ENCODE measurements at places on chromosomes 12 and 14. TPM values are rescaled to one million over a fixed set of nuclear protein-coding genes. Genes with fewer than 3 reads are reported as not detected.

DNA sequence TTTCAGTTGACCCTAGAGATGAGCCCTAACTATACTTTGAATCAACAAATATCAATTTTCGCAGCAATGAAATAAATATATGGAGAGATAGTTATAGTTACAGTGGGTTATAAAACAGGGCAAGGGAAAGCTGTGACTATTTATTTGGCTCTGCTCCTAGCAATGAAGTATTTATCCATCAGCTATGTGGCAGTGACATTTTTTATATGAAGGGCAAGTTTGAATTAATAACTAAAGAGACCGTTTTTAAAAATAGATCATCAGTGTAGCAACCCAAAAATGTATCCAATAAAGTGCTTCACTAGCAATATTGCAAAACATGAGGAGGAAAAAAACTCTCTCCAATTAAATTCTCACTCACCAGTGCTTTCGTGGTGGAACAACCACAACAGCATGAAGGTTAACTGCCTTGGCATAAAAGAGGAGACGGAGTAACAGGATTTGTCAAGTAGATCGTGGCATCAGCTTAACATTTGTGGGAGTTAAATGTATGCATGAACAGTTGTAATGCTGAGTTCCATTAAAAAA lies 58.1 kb upstream of the NUDT4 start:
- DNase-seq, result no peak
- H3K27ac ChIP-seq, result no peak overlapping the region
- no peak overlapping the region for H3K4me3 ChIP-seq
- H3K27me3 ChIP-seq, result no peaks in the 10 kb centered on the region
- no peaks in the 10 kb centered on the region for H3K36me3 ChIP-seq

- DNase-seq, result no peak
- no peaks in the 10 kb centered on the region for H3K27me3 ChIP-seq
- peaks cover 10% of the 10 kb centered on the region for H3K36me3 ChIP-seq
- H3K27ac ChIP-seq, result peak overlapping the region; percentile 85
- no peak overlapping the region for H3K4me3 ChIP-seq
Observed at GRCh38 chr14:69662636-69663299, 51.4 kb downstream of the SUSD6 start.

DNA sequence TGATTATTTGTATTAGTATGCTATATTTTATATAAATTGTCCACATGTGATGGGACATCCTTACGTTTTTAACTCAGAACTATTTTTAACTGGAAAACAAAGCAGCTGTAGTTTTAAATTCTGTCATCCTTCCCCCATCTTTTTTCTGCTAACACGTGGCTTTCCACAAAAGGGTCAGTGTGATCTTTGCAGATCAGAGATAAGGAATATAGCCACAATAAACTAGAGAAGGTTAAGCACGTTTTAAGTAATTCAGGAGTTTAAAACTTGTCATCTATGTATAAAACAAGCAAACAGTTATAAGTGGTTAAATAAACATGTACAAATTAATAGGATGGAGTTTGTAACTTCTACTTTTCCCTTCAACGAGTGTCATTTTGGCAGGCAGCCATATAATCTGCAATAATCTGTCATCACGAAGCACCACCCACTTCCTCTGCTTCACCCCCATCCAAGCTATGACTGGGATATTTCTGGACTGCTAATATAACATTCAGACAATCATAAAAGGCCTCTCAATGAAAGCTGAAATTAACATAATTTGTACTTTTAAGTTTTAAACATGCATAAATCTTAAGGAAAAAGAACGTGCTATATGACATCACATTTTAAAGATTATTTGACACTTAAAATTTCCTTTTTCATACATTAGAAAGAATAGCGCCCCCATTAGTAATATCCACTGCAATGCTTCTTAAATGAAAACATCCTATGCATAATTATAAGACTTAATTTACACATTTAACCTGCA lies 15.3 kb downstream of the TAOK3 start:
- H3K4me1 ChIP-seq, result peaks cover 14% of the 10 kb centered on the region
- H3K27ac ChIP-seq, result peak overlapping the region; percentile 32
- DNase-seq, result no peak
- H3K36me3 ChIP-seq, result no peaks in the 10 kb centered on the region

GRCh38 chr12:118060301-118061010 lies 523 bp downstream of the WSB2 start:
- H3K36me3 ChIP-seq, result no peaks in the 10 kb centered on the region
- H3K4me1 ChIP-seq, result peaks cover 38% of the 10 kb centered on the region
- DNase-seq, result peak; percentile 59
- H3K27ac ChIP-seq, result peak overlapping the region; percentile 98
- peak overlapping the region; percentile 0 for H3K4me3 ChIP-seq
- H3K27me3 ChIP-seq, result no peaks in the 10 kb centered on the region

- no peaks in the 10 kb centered on the region for H3K36me3 ChIP-seq
- H3K4me3 ChIP-seq, result no peak overlapping the region
- no peak overlapping the region for H3K27ac ChIP-seq
- peaks cover 25% of the 10 kb centered on the region for H3K4me1 ChIP-seq
- DNase-seq, result no peak
Observed at GRCh38 chr14:99037777-99038430, 234.1 kb downstream of the BCL11B start.

GRCh38 chr14:100138082-100138787 lies 21.2 kb downstream of the DEGS2 start:
- peaks cover 30% of the 10 kb centered on the region for H3K4me1 ChIP-seq
- H3K36me3 ChIP-seq, result no peaks in the 10 kb centered on the region
- H3K27ac ChIP-seq, result no peak overlapping the region
- DNase-seq, result no peak
- H3K27me3 ChIP-seq, result no peaks in the 10 kb centered on the region

DNA sequence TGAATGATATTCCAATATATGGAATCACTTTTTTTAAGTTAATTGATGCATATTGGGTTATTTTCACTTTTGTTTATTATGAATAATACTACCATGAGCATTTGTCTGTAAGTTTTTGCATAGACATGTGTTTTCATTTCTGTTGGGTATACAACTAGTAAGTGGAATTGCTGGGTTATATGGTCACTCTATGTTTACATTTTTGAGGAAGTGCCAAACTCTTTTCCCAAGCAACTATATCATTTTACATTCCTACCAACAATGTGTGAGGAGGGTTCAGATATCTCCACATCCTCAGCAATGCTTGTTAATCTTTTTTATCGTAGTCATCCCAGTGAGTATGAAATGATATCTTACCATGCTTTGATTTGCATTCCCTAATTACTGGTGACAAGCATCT lies 64.0 kb downstream of the MON2 start:
- no peak for DNase-seq
- H3K36me3 ChIP-seq, result peaks cover 10% of the 10 kb centered on the region
- H3K27ac ChIP-seq, result no peak overlapping the region
- H3K4me3 ChIP-seq, result no peak overlapping the region
- no peaks in the 10 kb centered on the region for H3K4me1 ChIP-seq

DNA sequence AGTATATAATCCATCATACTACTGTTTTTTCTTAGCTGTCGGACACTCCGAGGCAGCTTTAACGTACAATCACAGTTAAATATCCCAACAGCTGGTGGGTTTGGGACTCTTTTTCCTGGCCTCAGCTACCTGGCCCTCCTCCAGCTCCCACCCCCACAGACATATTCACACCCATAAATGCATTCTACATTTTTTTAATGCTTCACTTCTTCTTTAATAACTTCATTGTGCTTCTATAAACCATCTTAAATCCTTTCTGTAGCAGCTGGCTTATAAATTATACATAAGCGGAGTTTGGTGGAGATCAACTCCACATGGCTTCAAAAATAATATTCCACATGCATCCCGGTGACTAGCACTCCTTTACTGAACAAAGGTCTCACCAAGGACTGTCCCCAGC lies 33.3 kb downstream of the TDG start:
- no peaks in the 10 kb centered on the region for H3K27me3 ChIP-seq
- no peak for DNase-seq
- no peaks in the 10 kb centered on the region for H3K36me3 ChIP-seq
- H3K27ac ChIP-seq, result no peak overlapping the region

DNA sequence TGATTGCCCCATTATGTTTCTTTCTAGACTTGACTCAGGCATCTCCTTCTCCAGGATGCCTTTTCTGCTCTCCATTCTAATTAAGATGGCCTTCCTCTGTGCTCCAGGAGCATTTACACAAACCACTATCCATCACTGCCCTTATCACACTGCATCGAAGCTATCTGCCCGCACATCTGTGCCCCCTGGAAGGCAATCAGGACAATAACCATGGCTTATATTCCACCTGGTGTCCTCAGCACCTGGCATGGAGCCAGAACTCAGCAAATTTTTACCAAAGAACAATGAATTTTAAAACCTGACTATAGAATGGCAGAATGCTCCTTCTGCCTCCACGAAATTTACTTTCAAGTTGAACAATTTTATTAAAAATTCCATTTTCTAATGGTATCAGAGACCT lies 465.8 kb downstream of the APAF1 start:
- H3K27ac ChIP-seq, result no peak overlapping the region
- no peaks in the 10 kb centered on the region for H3K27me3 ChIP-seq
- no peak for DNase-seq
- no peaks in the 10 kb centered on the region for H3K36me3 ChIP-seq

- H3K27ac ChIP-seq, result no peak overlapping the region
- no peaks in the 10 kb centered on the region for H3K27me3 ChIP-seq
- H3K36me3 ChIP-seq, result no peaks in the 10 kb centered on the region
- H3K4me1 ChIP-seq, result no peaks in the 10 kb centered on the region
- no peak for DNase-seq
Observed at GRCh38 chr14:38248321-38249028, 7.4 kb downstream of the CLEC14A start.

DNA sequence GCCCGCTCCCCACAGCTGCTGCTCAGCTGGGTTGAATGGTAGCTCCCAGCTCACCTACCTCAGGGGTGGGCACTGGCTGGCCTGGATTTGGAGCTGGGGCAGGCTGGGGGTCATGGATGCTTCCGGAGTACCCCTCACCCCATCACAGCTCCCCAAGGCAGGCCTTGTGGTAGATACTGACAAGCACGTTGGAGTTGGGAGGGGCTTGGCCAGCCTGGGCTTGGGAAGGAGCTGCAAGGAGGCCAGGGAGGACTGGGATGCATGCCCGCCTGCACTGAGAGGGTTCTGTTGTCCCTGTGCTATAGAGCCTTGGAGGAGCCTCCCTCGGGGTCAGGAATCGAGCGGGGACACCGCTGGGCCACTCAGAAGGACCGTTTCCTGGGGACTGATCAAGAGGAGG lies 14.2 kb downstream of the TMEM63C start:
- no peaks in the 10 kb centered on the region for H3K36me3 ChIP-seq
- H3K27ac ChIP-seq, result no peak overlapping the region
- no peak overlapping the region for H3K4me3 ChIP-seq
- no peaks in the 10 kb centered on the region for H3K4me1 ChIP-seq
- no peak for DNase-seq

- no peak within 1 kb of the TSS for H3K27ac ChIP-seq
- DNase-seq, result no peak
Observed at GRCh38 chr14:52267501-52268278, at the start of gene PTGDR. Gene PTGDR, plus strand, starts transcription at chr14:52267698. Its CDS starts 117 bp downstream, at chr14:52267815.

DNA sequence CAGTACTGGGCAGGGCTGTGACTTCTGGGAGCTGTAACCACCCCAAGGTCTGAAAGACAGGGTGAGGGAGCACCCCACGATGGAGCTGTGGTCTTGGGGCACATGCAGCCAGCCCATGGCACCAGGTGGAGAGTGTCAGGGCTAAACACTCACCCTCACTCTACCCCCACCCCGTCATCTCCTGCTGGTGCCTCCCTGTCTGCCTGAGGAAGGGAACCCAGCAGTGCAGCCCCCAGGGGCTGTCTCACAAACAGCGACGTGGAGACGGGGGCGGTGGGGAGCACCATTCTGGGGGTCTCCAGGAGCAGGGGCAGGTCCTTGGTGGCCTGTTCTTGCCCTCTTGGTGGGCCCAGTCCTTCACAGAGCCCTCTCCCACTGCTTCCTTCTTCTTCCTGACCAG lies 63.5 kb downstream of the ERH start:
- H3K27me3 ChIP-seq, result no peaks in the 10 kb centered on the region
- no peaks in the 10 kb centered on the region for H3K36me3 ChIP-seq
- H3K4me1 ChIP-seq, result no peaks in the 10 kb centered on the region
- H3K4me3 ChIP-seq, result no peak overlapping the region

DNA sequence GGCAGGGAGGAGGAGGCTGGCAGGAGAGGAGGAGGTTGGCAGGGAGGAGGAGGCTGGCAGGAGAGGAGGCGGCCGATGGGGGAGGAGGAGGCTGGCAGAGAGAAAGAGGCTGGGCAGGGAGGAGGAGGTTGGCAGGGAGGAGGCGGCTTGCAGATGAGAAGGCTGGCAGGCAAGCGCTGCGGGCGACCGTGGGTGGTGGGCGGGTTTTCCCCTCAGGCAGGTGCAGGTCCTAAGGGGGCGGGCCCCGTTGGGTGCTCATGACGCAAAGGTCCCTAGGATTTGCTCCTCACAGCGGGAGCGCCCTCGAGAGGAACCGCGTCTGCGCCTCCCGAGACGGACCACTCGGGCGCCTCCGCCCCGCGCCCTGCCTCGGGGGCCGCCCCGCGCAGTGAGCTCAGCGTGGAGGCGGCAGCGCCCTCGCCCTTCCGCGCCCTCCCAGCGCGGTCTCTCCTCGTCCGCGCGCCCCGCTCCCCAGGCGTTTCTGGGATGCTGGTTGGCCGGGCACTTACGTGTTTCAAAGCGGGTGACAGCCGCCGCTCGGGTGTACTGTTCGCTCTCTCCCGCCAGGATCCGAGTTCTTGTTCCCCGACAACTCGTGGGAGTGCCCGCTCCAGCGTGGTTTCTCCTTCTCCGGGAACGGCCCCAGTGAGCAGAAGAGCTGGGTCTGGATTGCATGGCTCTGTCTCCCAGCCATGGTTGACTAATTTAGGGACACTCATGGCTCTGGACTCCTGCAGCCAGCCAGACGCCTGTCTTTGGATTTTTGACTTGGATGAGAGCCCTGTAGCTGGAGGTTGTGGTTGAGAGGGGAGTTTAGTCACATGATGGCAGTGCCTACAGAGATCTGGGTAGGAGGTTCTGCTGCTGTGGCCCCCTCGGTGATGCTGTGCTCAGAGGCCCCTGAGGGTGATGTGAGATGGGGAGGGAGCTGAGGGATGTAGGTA lies 64.1 kb upstream of the PPP4R3A start:
- no peaks in the 10 kb centered on the region for H3K36me3 ChIP-seq
- peak overlapping the region; percentile 24 for H3K4me3 ChIP-seq
- peak; percentile 56 for DNase-seq
- no peak overlapping the region for H3K27ac ChIP-seq
- H3K27me3 ChIP-seq, result no peaks in the 10 kb centered on the region

The IL26 gene
- not detected for total RNA-seq

The HOXC4 gene
- 0.27 TPM for total RNA-seq

The WNT5B gene
- total RNA-seq, result 4.3 TPM

The SYNDIG1L gene
- total RNA-seq, result not detected

The TMEM30B gene
- 91.0 TPM for total RNA-seq

The HNF1A gene
- not detected for total RNA-seq
